HepG2 (cell line): ENCODE measurements at places on chromosomes 1 and 21. TPM values are rescaled to one million over a fixed set of nuclear protein-coding genes. Genes with fewer than 3 reads are reported as not detected.

Gene RPE65
- total RNA-seq, result not detected in 2 replicates

DNA sequence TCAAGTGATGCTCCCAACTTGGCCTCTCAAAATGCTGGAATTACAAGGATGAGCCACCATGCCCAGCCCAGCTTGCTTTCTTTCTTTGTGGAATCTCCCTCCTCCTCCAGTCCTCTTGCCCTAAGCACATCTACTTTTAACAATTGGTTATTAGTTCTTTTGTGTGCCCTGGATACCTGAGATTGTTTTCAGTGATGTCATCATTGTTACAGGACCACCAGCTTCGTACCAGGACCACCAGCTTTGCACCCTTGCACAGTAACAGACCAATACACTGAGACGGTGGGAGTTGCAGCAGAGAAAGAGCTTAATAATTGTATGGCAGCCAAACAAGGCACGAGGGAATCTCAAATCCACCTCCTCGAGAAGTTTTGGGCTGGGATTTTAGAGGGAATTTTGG, 71.3 kb downstream of the CNIH3 start:
- H3K27me3 ChIP-seq, result peaks cover 7% of the 10 kb centered on the region; the same call in 1 of the 3 replicates
- no peaks in the 10 kb centered on the region for H3K36me3 ChIP-seq
- no peak overlapping the region for H3K4me3 ChIP-seq
- peaks cover 9% of the 10 kb centered on the region; the same call in 1 of the 2 replicates for H3K4me1 ChIP-seq

GRCh38 chr1:162596514-162597170, 35.1 kb downstream of the UAP1 start:
- H3K27ac ChIP-seq, result peak overlapping the region; percentile 85
- peaks cover 6% of the 10 kb centered on the region for H3K36me3 ChIP-seq
- H3K4me3 ChIP-seq, result no peak overlapping the region; the same call in 1 of the 2 replicates
- DNase-seq, result peak; percentile 83

Gene PTPRC
- total RNA-seq, result not detected in 2 replicates

- no peak overlapping the region for H3K27ac ChIP-seq
- no peaks in the 10 kb centered on the region; the same call in 1 of the 2 replicates for H3K27me3 ChIP-seq
- no peak overlapping the region for H3K4me3 ChIP-seq
Measured at GRCh38 chr1:187001198-187001889, 172.6 kb downstream of the PLA2G4A start.

- H3K4me3 ChIP-seq, result no peak overlapping the region
- DNase-seq, result no peak
- H3K36me3 ChIP-seq, result no peaks in the 10 kb centered on the region
Measured at GRCh38 chr1:21950734-21951133, 13.6 kb upstream of the HSPG2 start.

DNA sequence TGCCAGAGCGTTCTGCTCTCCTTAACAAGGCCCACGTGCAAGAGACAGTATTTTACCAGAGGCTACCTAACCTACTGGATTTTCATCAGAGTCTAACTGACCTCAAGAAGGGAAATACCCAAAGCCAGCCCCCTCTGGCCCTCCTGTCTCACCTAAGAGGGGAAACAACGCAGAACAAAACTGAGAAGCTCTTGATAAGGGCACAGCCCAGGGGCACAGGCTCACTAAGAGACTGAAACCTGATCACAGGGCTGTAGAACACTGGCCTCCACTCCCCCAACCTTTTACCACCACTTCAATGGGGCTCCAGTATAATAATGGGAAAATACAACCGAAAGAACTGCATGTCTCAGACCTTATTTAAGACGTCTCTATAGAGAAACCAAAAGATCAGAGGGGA, 449.5 kb upstream of the CAMK1G start:
- H3K4me1 ChIP-seq, result no peaks in the 10 kb centered on the region
- no peak for DNase-seq
- no peaks in the 10 kb centered on the region for H3K27me3 ChIP-seq
- H3K27ac ChIP-seq, result no peak overlapping the region

- no peak overlapping the region for H3K27ac ChIP-seq
- H3K4me3 ChIP-seq, result peak overlapping the region; percentile 28
- peaks cover 2% of the 10 kb centered on the region; the same call in 1 of the 2 replicates for H3K27me3 ChIP-seq
- H3K36me3 ChIP-seq, result no peaks in the 10 kb centered on the region
Measured at GRCh38 chr1:156504438-156504813, 3.9 kb upstream of the MEF2D start.
